ENCODE measurements at places on chromosomes 3 and 15.

DNA sequence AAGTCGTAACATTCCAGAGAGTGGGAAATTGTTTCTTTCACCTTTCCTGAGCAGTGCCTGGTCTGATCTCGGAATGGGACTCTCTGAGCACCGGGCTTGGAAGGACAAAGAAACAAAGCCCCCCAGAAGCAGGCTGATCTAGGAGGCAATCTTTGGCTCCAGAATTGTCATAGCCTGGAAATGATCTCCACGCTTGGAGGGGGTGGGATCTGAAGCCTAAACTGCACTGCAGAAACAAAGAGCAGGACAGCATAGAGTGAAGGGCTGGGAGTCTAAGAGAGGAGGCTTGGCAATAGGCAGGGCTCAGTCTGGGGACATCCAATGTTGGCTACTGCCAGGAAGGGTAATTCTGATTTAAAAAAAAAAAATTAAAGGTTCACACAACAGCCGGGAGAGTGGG lies 1.9 kb downstream of the CRABP1 start:
- no peak for DNase-seq

DNA sequence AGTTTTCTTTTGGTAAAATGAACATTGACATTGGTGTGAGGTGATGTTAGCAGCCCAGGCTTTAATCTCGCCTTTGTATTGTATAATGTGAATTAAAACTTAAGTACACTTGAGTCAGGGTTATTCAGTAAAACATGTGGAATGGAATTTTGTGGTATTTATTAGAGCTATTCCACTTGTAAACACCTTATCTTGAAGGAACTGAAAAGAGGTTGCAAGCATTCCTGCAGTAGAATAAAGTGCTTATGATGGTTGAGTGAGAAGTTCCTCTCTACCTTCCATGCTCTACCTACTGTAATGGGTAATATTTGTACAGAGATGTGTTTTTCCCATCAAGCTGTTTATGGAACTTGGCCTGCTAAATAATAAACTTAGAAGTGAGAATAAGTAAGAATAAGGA lies 36.1 kb downstream of the HMG20A start:
- no peak for DNase-seq

- no peak for DNase-seq
Measured at GRCh38 chr3:41125258-41125657, 74.0 kb upstream of the CTNNB1 start.

GRCh38 chr3:37492977-37493471 lies 318.6 kb upstream of the LRRFIP2 start:
- no peak for DNase-seq

- no peak for DNase-seq
Measured at GRCh38 chr3:53008932-53009331, 36.9 kb downstream of the SFMBT1 start.
